ENCODE measurements at places on chromosomes 1 and 21.
A peak's percentile ranks its signal among the peaks of the same experiment; 100 is the strongest.

DNA sequence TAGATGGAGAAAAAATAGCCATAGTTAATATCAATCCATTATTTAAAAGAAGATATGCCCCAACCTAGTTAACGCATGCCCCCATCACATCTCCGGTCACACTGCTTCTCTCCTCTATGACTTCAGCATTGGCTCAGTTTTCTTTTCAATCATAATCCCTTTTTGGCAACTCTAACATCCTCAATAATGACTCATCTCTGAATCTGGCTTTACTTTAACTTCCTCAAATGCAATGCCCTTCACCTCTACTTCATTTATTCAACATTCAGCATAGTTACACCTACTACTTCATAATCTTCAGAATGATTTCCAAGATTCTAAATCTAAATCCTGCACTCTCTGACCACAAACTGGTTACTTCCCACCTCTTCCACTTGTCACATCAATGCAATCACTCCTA, 417.3 kb downstream of the USH2A start:
- no peaks in the 10 kb centered on the region for H3K36me3 ChIP-seq
- H3K27ac ChIP-seq: no peak overlapping the region
- no peaks in the 10 kb centered on the region for H3K27me3 ChIP-seq
- no peak for DNase-seq
- no peaks in the 10 kb centered on the region for H3K4me1 ChIP-seq

DNA sequence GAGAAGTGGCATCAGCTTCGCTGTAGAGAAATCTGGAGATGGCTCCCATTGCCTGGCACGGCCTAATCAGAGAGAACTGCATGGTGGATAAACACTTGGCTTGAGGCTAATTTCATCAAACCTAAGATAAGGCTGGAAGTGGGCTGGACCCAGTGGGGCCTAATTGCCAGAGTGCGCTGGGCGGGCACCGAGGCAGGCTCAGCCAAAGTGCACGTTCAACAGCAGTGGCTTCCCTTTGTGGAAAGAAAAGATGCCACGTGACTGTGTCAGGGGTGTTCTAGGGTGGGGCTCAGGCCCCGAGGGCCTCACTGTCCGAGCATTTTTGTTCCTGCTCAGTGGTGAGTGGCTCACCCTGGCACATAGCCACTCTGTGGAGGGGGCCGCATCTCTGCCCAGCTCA, 5.8 kb downstream of the PLCH2 start:
- no peak for DNase-seq
- H3K36me3 ChIP-seq: no peaks in the 10 kb centered on the region
- H3K4me1 ChIP-seq: peaks cover 6% of the 10 kb centered on the region
- no peak overlapping the region for H3K4me3 ChIP-seq
- H3K27ac ChIP-seq: no peak overlapping the region

- DNase-seq: no peak
- H3K36me3 ChIP-seq: peaks cover 6% of the 10 kb centered on the region
- no peak overlapping the region for H3K4me3 ChIP-seq
- peak overlapping the region; percentile 45 for H3K27ac ChIP-seq
- H3K27me3 ChIP-seq: peaks cover 2% of the 10 kb centered on the region
These were observed 68.5 kb upstream of the DUSP10 start for GRCh38 chr1:221810406-221810805.

- no peaks in the 10 kb centered on the region for H3K36me3 ChIP-seq
- H3K27ac ChIP-seq: no peak overlapping the region
- H3K4me1 ChIP-seq: no peaks in the 10 kb centered on the region
- no peaks in the 10 kb centered on the region for H3K27me3 ChIP-seq
- H3K4me3 ChIP-seq: no peak overlapping the region
These were observed 337.8 kb downstream of the HLX start for GRCh38 chr1:221217029-221217428.

DNA sequence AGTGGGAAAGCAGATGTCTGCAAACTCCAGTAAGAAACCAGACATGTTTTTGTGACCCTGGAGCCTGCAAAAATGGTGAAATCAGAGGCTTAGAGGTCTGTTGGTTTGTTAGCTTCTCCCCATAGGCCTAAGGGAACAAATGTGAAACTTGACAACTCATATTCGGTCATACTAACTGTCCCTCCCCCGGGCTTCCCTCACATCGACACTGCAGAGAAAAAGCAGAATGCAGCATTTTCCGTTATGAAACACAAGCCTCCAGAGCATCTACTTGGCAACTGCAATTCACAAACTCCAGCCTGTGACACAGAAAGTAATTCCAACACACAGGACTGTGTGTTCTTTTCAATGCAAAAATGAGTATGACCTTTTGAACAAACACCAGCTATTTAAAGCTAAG, 3.7 kb downstream of the KCNA2 start:
- H3K4me3 ChIP-seq: no peak overlapping the region
- H3K4me1 ChIP-seq: peaks cover 5% of the 10 kb centered on the region
- H3K36me3 ChIP-seq: peaks cover 14% of the 10 kb centered on the region
- H3K27me3 ChIP-seq: peaks cover 22% of the 10 kb centered on the region

- no peak for DNase-seq
- H3K36me3 ChIP-seq: no peaks in the 10 kb centered on the region
- peaks cover 10% of the 10 kb centered on the region for H3K27me3 ChIP-seq
- peaks cover 18% of the 10 kb centered on the region for H3K4me1 ChIP-seq
- no peak overlapping the region for H3K27ac ChIP-seq
- no peak overlapping the region for H3K4me3 ChIP-seq
These were observed 43.8 kb upstream of the MACF1 start for GRCh38 chr1:39160703-39161102.

DNA sequence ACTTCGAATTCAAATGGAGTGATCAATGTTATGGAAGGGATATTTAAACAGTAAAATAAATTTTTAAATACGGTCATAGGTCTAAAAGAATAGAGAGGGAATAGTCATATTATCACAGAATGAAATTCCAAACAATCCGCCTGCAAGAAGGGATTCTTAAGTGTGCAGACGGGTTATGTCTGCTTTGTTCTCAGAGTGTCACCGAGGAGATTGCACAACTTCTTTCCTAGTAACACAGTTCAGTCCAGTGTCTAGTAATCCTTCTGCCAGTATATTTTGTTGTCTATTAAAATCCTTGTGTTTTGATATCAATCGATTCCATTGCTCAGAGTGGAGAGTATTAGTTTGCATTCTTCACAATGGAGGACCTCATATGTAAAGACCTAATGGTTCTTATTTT, 48.4 kb downstream of the LRRC53 start:
- no peak overlapping the region for H3K27ac ChIP-seq
- DNase-seq: no peak
- no peaks in the 10 kb centered on the region for H3K4me1 ChIP-seq
- peaks cover 2% of the 10 kb centered on the region for H3K27me3 ChIP-seq
- no peaks in the 10 kb centered on the region for H3K36me3 ChIP-seq
- H3K4me3 ChIP-seq: no peak overlapping the region

DNA sequence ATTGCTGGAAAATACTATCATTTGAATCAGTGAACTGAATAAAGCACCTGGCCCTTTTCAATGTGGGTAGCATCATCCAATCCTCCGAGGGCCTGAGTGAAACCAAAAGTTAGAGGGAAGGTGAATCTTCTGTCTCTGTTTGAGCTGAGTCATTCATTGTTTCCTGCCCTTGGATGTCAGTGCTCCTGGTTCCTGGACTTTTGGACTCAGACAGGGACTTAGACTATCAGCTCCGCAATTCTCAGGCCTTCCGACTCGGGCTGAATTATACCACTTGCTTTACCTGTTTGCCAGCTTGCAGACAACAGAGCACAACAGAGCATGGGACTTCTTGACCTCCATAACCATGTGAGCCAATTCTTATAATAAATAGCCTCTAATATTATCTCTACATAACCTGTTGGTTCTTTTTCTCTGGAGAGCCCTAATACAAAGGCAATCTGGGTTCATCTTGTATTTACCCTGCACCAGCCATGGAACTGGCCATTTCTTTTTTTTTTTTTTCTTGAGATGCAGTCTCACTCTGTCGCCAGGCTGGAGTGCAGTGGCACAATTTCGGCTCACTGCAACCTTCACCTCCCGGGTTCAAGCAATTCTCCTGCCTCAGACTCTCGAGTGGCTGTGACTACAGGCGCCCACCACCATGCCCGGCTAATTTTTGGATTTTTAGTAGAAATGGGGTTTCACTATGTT, 19.2 kb upstream of the VASH2 start:
- no peaks in the 10 kb centered on the region for H3K36me3 ChIP-seq
- no peaks in the 10 kb centered on the region for H3K4me1 ChIP-seq
- peaks cover 4% of the 10 kb centered on the region for H3K27me3 ChIP-seq
- no peak overlapping the region for H3K4me3 ChIP-seq

DNA sequence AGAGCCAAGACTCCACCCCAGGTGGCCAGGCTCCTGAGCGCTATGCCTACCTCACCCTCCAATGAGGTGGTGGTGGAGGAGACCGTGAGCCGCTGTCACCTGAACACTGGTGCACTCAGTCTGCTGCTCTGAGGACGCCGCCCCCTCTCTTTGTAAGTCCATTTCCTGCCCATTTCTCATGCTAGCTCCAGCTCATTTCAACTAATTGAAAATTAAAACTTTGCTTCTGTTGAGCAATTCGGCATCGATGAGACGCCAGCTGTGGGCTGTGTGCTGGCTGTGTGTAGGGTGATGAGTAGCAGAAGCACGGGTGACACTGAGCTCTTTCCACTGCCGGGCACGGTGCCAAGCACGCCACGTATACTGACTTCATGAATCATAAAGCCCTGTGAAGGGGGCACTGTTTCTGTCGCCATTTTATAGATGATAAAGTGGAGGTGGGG, 11.2 kb downstream of the TNFRSF1B start:
- peaks cover 36% of the 10 kb centered on the region for H3K36me3 ChIP-seq
- DNase-seq: peak; percentile 62
- H3K4me1 ChIP-seq: peaks cover 84% of the 10 kb centered on the region
- no peaks in the 10 kb centered on the region for H3K27me3 ChIP-seq
- peak overlapping the region; percentile 96 for H3K27ac ChIP-seq

- H3K36me3 ChIP-seq: no peaks in the 10 kb centered on the region
- peaks cover 29% of the 10 kb centered on the region for H3K27me3 ChIP-seq
- no peak overlapping the region for H3K27ac ChIP-seq
- DNase-seq: no peak
- H3K4me1 ChIP-seq: peaks cover 17% of the 10 kb centered on the region
These were observed 81.3 kb upstream of the ZNF281 start for GRCh38 chr1:200491103-200491502.

- H3K36me3 ChIP-seq: no peaks in the 10 kb centered on the region
- H3K27ac ChIP-seq: no peak overlapping the region
- no peak for DNase-seq
- peaks cover 8% of the 10 kb centered on the region for H3K27me3 ChIP-seq
These were observed 62.3 kb downstream of the PRKAA2 start for GRCh38 chr1:56707379-56707778.

DNA sequence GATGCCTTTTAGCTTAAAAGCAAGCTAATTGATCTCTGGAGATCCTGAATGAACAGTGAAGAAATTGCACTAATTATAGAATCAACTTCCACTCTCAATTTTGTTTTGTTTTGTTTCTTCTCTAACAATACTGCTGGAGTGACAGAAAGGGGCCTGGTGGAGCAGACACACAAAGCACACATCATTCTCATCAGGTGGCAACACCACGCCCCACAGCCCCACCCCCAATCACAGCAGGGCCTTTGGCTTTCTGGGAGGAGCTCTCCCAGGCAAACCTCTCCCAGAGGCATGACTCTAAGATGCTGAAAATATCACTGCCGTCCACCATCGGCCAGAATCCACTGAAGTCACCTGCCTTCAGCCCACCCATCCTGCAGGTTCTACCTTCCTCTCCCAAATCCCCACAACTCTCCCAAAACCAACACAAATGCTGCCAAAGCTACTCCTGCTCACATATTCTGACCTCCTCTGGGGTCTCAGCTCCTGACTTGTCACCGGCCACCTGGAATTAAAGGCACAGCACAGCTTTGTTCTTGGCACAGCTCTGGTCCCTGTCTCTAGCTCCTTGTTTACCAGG, 120.7 kb downstream of the GRIK3 start:
- no peak overlapping the region for H3K4me3 ChIP-seq
- H3K4me1 ChIP-seq: no peaks in the 10 kb centered on the region
- no peaks in the 10 kb centered on the region for H3K36me3 ChIP-seq
- H3K27me3 ChIP-seq: no peaks in the 10 kb centered on the region
- DNase-seq: no peak

DNA sequence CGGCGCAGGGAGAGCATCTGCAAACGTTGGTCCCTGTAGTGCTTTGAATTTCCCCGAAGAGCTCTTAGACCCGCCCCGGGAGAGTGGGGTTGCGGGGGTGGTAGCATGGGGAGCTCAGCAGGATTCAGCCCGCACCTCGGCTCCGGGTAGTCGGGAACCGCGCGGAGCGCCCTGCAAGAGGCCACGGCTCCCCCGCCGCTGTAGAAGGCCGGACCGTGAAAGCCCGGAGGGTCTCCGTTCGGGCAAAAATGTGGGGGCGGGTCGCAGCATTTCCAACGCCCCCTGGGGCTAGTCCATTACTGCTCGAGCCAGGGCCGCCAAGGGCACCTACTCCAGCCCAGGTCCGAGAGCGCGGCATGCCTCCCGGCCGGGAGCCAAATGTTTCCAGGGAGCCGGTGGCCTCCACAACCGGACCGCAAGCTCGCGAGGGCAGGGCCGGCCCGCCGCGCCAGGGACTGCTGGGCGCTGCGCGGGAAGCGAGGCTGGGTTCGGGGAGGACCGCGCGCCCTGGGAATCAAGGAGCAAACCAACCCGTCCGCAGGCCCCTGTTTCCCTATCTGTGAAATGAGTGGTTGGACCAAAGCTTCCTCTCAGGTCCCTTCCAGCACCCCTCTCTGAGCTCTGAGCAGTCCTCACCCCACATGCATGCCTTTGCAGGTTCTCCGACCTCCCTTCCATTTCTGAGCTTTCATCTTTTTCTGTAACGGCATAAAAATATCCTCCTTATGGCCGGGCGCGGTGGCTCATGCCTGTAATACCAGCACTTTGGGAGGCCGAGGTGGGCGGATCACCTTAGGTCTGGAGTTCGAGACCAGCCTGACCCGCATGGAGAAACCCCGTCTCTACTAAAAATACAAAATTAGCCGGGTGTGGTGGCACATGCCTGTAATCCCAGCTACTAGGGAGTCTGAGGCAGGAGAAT, 775 bp upstream of the TMEM63A start:
- peaks cover 19% of the 10 kb centered on the region for H3K27me3 ChIP-seq
- H3K4me1 ChIP-seq: peaks cover 43% of the 10 kb centered on the region
- peaks cover 8% of the 10 kb centered on the region for H3K36me3 ChIP-seq
- DNase-seq: peak; percentile 9
- H3K27ac ChIP-seq: peak overlapping the region; percentile 76

DNA sequence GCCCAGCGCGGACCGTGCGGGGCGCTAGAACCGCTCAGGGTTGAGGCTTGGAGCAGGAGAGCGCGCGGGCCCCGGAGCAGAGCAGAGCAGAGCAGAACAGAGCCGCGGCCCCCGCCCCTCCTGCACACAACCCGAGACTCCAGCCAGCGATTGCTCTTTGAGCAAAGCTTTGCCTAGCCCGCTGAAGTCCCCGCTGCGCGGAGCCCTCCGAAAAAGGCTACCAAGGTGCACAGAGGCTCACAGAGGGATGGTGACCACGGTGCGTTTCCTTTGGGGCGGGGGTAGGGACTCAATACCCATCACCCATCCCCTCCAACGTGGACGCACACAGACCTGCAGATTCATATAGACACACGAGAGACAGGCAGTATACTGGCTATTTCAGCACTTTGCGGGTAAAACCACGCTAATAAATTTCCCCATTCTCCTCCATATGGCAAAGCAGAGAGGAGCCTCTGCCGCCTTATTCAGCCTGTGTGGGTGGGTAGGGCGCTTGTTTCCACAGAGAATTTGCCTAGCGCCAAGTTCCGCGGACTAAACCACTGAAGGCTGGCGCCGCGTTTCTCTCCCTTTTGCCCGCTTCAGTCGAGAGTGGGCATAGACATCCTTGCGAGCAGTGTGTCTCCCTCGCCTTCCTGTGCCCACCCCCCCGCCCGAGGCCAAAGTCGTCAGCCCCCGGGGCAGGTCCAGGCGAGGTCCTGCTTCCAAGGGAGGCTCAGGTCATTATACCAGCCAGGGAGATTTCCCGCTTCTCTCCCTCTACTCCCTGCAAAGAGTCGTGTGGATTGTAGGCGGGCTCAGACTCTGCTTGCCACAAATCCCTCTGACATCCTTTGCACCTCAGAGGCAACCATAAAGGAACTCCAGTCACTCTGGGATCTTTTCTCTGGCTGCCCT, 8.5 kb downstream of the HLX start:
- H3K27me3 ChIP-seq: peaks cover 56% of the 10 kb centered on the region
- no peak for DNase-seq
- no peaks in the 10 kb centered on the region for H3K36me3 ChIP-seq
- H3K4me1 ChIP-seq: no peaks in the 10 kb centered on the region

Data from activated T-helper 1 cell treated with anti-CD3 and anti-CD28 coated beads, Interleukin-12 subunit alpha, Interleukin-12 subunit beta, Interleukin-2, Interleukin-4 antibody, amounts not matched to agents 30 ng/mL and 10 ng/mL and 1 ng/mL, durations not matched to agents 14 hours and 24 hours and 36 hours (primary cell).